ENCODE measurements at places on chromosomes 3 and 15.
A peak's percentile ranks its signal among the peaks of the same experiment; 100 is the strongest.

- no peak for DNase-seq
Measured at GRCh38 chr3:125051205-125051604, 4.6 kb downstream of the HEG1 start.

GRCh38 chr3:178439504-178439903, 96.7 kb upstream of the KCNMB2 start:
- no peak for DNase-seq

DNA sequence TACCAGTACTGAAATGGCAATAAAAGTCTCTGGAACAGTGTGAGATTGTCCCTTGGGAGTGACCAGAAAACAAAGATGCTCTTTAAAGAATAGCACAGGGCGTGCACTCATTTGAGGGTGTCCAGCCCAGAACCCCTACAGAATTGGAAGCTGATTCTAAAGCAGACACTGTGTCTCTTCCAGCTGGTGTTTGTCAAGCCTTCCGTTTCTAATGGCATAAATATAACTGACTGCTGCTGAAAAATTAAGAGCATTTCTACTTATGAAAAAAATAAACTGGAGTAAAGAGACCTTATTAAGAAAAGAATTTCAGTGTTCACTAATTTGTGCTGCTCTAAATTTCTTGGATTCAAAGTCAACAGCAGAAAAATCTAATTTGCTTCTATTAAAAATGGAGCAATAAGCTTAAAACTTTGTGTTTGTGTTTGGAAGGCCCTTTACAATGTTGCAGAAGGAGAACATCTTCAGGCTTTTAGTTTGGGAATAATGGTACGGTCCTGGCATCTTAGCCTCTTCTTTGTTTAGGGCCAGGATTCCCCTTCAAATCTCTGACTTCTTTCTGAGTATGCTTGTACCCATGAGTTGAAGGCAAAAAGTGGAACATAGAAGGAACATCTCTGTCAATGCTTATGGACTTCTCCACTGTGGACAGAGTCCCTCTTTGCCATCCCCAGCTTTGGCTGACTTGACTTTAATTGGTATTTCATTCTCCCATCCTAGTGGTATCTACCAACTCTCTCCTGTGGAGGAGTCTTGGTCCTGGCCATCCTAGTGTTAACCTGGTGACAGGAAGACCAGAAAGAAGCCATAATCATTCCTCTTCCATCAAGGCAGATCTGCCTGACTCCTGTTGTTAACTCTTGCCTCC, 65.9 kb downstream of the THSD4 start:
- DNase-seq: no peak

GRCh38 chr3:150472421-150472820, 64.3 kb downstream of the TSC22D2 start:
- no peak for DNase-seq

- DNase-seq: no peak
Measured at GRCh38 chr3:194577986-194578905, 55.0 kb downstream of the TMEM44 start.

- DNase-seq: no peak
Measured at GRCh38 chr3:48088056-48088748, 72.0 kb upstream of the MAP4 start.

DNA sequence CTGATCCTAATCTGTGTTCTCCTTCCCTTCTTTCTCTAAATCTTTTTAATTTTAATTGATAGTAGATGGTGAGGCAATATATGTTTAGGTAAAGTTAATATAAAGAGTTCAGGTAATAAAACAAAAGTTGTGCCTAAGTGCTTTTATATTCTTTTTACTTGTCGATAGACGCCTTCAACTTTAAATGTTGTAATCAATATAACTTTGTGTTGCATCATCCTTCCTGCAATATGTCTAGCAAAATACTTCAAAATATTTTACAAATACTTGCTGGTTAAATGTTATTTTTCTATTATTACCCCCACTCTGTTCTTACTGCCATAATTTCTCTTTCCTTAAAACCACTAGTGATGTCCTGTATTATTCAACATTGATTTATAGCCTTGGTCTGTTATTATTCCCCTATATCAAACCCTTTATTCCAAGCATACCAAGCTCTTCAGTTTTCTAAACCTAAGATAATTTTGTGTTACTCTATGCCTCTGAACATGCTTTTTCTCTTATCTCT, 92.4 kb downstream of the NAALADL2 start:
- no peak for DNase-seq

DNA sequence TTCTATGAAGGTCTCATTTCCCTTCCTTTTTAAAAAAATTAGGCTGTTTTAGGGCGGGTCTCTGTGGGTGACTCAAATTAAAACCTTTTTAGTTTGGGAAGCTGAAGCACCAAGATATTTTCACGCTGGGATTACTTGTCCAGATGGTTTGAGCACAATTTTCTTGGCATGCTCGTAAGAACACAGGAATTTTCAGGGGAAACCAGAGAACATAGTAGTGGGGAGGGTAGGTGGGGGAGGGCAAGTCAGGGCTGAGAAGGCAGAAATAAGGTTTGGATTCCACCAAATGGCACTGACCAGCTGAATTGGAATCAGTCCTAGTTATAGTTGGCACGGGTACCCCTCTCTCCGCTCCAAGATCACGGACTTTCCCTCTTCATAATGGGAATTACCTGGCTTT, 97.3 kb upstream of the LRIG1 start:
- DNase-seq: no peak

- DNase-seq: no peak
Measured at GRCh38 chr15:96047255-96047931, 283.1 kb upstream of the NR2F2 start.

DNA sequence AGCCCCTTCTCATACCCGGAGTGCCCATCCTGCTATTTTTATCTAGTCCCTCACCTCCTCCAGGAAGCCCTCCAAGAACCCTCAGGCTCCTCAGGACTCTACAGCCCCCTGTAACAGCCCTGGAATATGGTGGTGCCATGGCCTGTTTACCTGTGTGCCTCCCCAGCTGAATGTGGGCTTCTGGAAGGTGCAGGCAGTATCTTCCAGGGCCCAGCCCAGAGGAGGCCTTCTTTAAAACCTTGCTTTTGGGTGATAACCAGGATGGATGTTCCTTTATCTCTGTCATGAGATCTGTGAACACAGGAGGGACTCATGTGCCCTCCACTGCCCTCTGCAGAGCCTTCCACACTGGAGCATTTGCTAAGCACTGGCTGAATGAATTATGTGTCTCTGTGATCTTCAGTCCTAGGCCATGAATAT, 36.7 kb upstream of the MRPS22 start:
- no peak for DNase-seq

DNA sequence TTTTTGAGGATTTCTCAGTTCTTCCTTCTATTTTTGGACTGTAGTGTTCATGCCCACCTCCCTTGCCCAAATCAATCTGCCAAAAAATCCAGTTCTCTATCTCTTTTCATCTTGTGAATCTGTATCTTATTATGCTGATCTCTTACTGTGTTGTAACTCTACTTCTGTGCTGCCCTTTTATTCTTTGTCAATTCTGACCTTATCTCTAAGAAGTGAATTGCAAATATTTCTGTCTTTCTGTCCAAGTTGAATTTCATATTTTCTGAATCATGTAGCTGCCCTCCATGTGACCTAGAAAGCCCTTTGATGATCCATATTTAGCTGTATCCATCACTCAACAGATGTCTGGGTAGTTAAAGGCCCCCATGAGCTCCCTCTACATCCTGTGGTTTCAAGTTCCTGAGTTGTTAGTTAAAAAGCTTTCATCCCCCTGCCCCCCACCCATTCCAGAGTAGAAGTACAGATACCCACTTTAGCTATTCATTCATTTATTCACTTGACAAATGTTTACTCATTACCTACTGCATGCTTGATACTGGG, 33.6 kb upstream of the ETV5 start:
- DNase-seq: no peak

GRCh38 chr3:56205406-56205805, 262.9 kb downstream of the ERC2 start:
- no peak for DNase-seq

- DNase-seq: no peak
Measured at GRCh38 chr3:57085211-57085610, 24.7 kb downstream of the SPATA12 start.

DNA sequence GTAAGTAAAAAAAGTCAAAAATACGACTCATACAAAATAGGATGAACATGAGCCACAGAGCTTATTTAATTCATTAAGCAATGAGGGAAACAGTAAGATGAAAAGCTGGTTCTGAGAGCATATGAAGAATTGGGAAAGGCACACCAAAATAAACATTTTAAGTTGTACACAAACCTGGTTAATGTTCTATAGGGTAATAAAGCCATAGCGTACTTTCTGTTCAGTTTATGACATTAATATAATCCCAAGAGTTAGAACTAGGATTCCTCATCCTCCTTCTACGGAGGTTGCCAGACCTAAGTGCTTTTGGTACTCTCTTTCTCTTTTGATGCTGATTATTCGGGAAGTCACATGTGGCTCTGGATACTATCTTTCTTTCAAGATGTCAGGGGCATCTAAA, 41.4 kb downstream of the CLEC3B start:
- DNase-seq: no peak

- DNase-seq: no peak
Measured at GRCh38 chr3:116947148-116947547, 237.6 kb downstream of the TUSC7 start.

DNA sequence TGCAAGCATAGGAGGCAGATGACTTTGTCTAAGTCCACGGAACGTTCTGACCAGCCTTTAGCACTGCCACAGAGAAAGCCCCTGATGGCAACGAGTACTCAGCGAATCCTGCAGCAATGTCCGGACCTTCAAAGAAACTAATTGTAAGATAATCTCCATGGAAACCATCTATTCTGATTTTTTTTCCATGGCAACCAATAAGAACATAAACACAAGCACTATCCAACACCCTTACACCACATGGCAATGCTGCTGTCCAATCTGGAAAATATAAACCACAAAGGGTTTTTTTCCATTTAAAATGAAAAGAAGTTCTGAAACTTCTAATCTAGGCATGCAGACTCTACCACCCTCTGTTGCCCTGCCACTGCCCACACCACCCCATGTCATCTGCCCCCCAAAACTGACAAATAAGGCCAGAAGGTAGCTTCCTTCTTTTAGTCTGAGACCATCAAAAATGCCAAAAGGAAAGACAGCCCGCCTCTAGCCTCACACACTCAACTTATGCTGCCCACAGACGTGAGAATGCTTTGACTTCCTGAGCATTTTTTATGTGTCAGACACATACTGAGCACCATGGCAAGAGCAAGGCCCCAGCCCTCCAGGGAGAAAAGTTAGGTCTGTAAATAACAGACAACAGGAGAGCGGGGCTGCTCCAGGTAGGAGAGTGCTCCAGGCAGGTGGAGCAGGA, 44.5 kb downstream of the POC1A start:
- DNase-seq: no peak

- DNase-seq: no peak
Measured at GRCh38 chr15:66560856-66561525, 4.8 kb downstream of the LCTL start.

DNA sequence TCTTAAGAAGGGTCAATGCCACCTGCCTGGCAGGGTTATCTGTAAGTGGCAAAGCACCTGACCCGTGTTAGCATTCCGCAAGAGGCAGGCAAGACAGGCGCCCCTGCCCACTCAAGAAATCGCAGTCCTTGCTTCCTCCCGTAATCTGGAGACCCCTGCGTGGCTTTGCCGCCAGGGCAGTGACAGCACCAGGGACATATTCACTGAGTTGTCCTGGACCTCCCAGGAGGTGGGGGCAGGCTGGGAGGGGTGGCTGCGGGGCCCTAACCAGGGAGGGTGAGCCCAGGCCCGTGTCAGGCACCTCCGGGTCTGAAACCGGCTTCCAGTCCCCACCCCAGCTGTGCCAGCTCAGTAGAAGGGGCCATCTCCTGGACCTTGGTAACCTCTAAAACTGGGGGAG, 15.8 kb upstream of the SEC13 start:
- no peak for DNase-seq

- no peak for DNase-seq
Measured at GRCh38 chr15:101310508-101310907, 15.5 kb upstream of the SNRPA1 start.

DNA sequence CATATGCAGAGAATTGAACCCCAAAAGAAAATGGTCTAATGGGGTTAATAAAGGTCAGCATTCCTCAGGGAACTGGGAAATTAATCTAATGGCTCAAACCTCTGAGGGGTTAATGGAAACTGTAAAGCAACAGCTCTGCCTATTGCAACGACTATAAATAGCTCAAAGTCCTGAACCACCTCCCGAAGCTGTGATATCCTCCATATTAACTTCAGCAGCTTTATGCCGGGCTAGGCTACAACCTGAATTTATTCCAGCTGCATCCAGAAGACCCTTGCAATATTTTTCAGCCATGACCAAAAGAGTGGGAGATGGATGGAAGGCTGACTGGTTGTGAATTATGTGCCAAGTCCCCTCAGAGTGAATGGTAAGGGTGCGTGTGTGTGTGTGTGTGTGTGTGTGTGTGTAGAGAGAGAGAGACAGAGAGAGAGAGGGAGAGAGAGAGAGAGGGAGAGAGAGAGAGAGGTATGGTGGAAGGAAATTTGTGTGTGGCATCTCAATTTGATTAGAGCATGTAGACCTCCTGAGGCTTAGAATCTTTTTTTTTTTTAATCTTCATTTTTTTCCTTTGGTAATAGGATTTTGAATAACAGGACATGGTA, 109.9 kb downstream of the PDCD6IP start:
- DNase-seq: no peak

GRCh38 chr3:25056803-25057351, 371.2 kb upstream of the RARB start:
- no peak for DNase-seq

DNA sequence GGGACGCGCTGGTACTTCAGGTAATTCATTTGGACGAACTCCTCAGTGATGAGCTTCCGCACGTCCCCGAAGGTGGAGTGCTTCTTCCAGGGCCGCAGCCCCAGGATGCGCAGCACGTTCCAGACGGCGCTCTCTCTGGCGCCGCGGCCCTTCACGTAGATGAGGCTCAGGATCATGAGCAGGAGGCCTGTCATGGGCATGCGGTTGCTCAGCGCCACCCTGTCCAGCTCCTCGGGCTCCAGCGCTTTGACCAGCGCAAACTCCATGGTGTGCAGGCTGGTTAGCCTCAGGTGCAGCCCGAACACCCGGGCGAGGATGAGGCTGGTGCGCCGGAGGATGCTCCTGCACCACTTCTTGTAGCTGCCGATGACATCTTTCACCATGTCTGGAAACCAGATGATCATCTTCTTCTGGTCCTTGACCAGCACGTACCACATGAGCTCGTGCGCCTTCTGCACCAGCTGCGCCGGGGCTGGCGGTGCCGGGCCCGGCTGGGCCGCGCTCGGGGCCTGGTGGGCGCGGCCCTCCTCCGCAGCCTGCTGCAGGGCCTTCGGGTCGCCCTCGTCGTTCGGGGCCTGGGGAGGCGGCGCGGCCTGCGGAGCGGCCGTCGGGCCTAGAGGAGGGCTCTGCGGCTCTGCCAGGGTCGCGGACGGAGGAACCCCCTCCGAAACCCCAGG, 501 bp downstream of the NDN start:
- DNase-seq: peak; percentile 21

- DNase-seq: no peak
Measured at GRCh38 chr3:194346621-194347020, 4.5 kb downstream of the CPN2 start.

Data from endothelial cell (in vitro differentiated cells).